ENCODE measurements at places on chromosomes 6 and 20.

GRCh38 chr20:35551503-35551902 lies 9.6 kb downstream of the ERGIC3 start:
- DNase-seq: no peak

GRCh38 chr6:4316867-4317400 lies 181.6 kb upstream of the ECI2 start:
- DNase-seq: no peak

DNA sequence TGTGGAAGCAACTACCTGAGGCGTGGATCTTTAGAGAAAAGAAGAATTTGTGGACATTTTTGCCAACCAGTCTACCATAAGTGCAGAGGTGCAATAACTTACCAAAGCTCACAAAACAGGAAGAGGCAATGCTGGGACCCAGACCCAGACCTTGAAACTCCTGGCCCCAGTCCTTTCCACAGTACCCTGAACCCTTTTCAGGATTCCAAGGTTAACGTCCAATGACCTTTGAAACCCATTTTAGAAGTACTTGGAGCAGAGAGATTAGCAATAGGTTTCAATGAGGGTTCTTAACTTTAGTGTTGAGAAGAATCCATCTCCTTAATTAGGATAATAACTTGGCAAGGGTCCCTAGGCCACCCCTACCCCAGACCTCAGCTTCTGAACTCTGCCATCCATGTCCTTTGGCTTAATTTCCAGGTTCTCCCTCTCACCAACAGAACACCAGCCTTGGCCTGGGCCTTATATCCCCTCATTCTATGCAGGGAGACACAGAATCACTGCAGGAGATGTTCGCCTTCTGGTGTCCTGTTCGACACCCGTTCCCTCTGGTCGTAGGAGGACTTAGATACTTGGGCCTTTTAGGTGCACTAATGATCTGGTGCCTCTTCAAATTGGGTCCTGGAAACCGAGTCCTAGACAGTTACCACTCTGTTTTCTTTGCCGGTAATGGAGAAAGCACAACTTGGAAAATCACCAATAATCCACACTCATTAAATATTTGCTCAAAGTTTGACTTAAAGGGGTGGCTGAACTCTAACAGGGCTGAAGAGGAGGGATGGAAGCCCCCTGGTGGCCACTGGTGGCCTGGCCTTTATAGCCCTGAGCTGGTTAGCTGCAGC lies 40.6 kb downstream of the ISM1 start:
- peak; percentile 49 for DNase-seq

DNA sequence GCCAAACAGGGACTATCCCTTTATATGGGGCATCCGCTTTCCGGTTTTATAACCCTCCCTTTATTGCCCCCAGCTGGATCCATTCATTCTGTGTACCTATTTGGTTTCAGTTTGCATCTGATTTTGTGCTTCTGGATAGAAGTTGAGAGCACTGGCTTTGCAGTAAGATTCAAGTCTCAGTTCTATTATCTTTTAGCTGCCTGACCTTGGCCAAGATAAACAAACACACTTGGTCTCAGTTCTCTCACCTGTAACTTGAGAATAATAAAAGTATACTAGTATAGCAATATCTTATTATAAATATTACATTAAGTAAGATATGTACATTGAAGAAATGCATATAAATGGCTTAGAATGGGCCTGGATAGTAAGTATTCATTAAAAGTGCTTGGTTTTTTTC lies 182.4 kb upstream of the TSHZ2 start:
- no peak for DNase-seq

GRCh38 chr20:17965042-17965697 lies 3.4 kb downstream of the SNX5 start:
- DNase-seq: no peak

DNA sequence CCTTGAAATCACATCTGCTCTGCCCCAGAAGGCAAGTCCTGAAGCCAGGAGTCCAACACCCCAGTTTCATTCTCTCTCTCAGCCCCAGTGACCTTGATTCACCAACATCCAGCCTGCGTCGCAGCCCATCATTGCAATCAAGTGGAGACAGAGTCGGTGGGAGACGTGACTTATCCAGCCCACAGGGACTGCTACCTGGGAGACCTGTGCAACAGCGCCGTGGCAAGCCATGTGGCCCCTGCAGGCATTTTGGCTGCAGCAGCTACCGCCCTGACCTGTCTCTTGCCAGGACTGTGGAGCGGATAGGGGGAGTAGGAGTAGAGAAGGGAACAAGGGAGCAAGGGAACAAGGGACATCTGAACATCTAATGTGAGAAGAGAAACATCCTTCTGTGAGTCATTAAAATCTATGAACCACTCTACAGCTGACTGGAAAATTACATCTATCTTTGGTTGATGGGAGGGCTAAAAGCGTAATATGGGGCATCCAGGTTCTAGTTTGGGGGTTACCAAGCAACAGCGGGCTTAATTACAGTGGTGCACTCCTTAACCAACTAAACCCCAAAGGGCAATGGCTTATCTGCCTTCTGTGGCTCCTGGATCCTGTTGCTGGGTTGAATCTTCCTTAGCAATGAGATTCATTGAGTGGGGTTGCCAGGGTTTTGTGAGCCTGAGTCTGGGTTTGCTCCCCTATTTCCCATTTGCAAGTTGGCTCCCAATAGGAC lies 2.5 kb downstream of the LY6G6D start:
- no peak for DNase-seq

DNA sequence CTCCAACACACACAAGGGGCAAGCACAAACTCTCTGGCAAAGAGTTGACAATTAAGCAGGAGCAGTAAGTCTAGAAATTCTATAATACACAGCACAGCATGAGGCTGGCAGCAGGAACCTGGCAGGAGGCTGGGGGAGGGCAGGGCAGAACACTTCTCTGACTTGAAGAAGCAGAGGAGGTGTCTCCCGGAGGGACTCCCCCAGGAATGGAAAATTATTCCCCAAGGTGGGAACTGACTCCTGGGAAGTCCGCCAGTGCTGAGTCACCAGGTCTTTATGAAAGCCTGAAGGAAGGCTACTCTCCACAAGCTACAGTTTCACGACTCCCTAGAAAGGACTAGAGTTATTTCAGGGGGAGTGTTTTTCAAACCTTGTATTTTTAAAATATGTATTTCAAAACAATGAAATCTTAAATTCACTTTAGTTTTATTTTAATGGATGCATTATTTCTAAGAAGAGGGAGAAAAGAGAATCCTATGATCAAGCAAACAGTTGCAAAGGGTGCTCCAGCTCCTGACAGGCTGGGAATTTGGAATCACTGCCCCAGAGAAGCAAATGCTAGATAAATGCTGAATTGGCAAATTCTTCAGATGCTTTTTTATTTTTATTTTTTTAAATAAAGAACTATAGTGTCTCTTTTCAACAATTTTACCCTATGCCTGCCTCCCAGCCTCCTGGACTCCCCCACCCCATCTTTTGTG lies 192.8 kb downstream of the LY86 start:
- no peak for DNase-seq

GRCh38 chr6:6655805-6656251 lies 67.3 kb downstream of the LY86 start:
- no peak for DNase-seq
